Activated CD8-positive, alpha-beta memory T cell treated with anti-CD3 and anti-CD28 coated beads for 48 hours (primary cell): ENCODE measurements at places on chromosomes 13 and 19.

- no peak for DNase-seq
These were observed 125.7 kb downstream of the ZNF675 start for GRCh38 chr19:23561341-23561740.

DNA sequence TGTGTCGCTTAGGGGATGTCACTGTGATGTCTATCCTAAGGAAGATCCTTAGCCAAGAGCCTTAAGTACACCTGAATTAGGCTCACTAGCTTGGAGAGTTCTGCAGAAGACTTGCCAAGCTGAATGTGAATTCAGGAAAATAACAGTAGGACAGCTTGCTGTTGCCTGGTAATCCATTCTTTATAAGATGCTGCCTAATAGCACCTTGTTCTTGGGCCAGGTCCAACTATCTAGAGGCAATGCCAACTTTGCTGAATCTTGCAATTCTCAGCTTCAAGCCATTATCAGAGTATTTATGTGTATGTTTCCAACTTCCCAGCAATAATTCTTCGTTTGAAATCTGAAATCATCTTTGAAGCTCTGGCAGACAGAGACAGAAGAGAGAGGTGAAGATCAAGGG, 102.8 kb downstream of the PCDH17 start:
- no peak for DNase-seq

GRCh38 chr19:6518145-6518911, 12.5 kb upstream of the TNFSF9 start:
- DNase-seq, result no peak

DNA sequence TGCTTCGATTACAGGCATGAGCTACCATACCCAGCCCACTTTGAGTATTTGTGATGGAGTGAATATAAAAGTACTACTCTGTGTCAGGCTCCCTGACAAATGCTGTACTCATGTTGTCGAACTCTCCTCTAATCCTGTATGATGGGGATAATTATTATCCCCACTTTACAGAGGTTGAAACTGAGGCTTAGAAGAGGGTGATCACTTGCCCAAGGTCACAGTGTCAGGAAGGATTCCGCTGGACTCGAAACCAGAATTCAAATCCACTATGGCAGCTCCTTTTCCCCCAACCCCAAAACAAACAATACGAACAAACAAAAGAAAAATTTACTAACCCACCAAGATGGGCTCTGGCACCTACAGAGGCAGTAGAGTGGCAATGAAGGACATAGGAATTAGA, 1.7 kb upstream of the PPP5C start:
- DNase-seq, result no peak

GRCh38 chr19:21491146-21491545, 14.3 kb upstream of the ZNF429 start:
- no peak for DNase-seq

DNA sequence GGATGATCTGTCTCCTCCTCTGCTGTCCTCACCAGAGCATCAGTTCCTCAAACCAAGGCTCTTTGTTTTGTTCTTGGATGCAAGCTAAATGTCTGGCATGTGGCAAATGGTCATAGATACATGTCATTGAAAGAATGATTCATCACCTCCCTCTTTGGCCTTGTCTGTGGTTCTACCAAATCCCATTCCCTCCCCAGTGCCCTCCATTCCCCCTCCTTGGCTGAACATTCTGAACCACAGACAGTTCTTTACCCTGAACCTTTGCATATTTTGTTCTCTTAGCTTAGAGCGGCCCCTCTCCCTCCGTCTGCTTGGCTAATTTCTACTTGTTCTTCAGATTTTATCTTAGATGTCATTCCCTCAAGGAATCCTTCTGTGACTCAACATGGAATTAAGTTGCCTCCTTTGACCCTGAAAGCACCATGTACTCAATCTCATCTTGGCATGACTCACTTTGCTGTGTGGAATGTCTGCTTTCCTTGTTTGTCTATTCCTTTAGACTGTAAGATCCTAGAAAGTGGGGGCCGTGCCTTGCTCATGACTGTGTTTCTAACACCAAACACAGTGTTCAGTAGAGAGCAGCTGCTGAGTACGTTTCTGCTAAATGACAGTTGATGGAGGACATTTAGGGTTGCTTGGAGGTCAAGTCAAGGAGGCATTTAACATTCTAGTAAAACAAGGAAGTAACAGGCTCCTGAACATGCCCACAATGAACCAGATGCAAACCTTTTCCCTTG, 8.1 kb downstream of the ALOX5AP start:
- DNase-seq, result no peak

- DNase-seq, result no peak
These were observed 52.5 kb downstream of the FLT3 start for GRCh38 chr13:28047757-28048388.

DNA sequence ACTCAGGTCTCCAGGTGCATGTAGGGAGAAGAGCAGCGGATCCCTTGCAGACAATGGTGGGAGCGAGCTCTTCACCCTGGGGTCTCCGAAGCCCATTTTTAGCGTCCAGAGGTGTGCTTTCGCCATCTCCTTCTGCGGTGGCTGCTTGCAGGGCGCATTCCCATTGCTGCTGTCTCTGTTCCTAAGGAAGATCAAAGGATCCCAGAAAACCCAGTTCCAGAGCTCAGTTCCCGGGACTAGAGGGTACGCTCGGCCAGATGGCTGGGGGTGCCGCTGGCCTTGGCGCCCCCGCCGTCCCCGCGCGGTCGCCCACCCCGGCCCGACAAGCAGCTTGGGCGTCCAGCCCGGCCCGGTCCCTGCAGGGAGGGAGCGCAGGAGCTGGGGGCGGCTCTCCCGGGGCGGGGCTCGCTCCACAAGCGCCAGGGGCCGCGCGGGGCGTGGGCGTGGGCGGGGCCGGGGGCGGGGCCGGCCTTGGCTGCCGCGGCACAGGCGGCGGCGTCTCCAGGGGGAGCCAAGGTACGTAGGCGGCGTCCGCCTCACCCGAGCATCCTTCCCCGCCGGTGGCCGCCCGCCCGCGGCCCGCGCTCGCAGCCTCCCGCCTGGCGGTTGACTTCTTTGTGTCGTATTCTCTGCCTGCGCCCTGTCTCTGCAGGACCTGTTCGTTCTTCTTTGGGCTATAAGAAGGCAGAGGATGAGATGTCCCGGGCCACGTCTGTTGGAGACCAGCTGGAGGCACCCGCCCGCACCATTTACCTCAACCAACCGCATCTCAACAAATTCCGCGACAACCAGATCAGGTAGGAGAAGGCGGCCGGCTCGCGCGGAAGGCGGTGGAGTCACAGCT, 96.8 kb downstream of the ATP8A2 start:
- DNase-seq, result no peak

- DNase-seq, result no peak
These were observed 12.8 kb downstream of the COL4A1 start for GRCh38 chr13:110294146-110294545.

DNA sequence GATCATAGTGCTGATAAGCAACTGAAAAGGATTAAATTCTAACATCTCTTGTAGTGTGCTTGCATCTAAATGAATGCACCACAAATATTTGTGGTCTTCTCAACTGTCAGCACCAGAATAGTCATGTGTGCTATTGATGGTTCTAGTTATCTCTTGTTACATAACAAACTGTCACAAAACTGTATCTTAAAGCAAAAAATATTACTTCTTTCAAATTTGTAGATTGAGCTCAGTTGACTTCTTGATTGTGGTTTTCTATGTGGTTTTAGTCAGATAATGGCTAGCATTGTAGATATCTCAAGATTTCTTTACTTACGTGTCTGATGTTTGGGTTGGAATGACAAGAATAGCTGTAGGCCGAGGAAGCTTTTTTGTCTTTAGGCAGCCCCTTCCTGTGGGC, 431.3 kb downstream of the SLITRK6 start:
- DNase-seq, result no peak

DNA sequence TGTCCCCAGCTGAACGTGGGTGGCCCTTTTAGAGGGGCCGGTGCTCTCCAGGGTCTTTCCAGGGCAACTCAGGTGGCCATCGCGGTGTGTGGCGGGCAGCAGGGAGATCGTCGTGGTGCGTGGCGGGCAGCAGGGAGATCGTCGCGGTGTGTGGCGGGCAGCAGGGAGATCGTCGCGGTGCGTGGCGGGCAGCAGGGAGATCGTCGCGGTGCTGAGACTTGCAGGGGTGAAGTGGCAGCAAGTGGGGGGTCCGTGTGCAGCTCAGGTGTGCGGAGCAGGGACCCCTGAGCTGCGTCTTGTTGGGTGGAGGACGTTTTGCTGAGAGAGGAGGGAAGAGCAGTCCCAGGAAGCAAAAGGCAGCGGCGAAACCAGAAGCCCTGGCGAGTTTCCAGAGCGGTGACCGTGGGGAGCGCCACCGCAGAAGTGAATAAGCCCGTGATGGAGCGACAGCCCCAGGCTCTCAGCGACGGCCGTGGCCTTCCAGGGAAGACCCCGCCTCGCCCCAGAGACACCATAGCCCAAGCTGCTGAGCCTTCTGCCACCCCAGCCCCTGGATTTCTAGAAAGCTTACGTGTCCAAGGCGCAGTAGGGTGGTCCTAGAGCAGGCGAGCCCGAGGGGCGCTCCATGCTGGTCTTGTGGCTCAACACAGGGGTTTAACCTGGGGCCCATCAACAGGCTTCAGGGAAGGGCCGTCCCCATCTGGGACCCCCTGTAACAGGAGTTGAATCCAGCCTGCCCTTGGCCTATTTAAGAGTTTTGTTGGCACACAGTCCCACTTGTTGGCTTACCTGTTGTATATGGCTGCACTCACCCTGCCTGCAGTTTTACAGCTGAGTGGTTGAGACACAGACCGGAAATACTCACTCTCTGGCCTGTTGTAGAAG, 5.4 kb downstream of the NCLN start:
- no peak for DNase-seq

- DNase-seq, result no peak
These were observed 174.3 kb upstream of the NBEA start for GRCh38 chr13:34767778-34768177.

DNA sequence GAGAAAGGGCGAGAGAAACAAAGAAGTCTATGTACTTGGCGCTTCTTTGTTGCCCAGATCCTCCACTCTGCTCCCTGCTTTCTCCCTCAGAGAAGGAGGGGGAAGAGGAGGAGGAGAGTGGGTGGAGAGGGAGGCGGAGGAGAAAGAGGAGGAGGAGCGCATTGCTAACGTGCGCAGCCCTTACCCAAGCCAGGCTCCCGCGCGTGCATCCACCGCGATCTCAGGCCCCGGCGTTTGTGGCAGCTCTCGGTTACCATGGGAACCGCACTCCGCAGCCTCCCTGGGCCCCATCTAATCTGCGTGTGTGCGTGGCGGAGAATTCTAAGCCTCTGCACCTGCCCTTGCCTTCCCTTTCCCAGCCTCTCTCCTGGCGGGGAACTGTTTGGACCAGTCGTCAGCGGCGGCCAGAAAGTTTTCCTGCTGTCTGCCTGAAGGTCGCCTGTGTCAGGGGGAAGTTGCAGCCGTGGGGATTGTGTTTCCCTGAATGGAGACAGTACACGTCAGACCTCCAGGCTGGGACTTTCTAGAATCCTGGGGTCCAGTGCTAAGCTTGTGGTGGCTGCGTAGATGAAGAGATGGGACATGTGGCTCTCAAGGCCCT, at the start of gene ERICH6B:
Gene ERICH6B (minus strand): TSS at position 239 of the 601 bp plus-strand sequence. CDS start 18,734 bp downstream, outside the sequence.
- DNase-seq, result no peak

DNA sequence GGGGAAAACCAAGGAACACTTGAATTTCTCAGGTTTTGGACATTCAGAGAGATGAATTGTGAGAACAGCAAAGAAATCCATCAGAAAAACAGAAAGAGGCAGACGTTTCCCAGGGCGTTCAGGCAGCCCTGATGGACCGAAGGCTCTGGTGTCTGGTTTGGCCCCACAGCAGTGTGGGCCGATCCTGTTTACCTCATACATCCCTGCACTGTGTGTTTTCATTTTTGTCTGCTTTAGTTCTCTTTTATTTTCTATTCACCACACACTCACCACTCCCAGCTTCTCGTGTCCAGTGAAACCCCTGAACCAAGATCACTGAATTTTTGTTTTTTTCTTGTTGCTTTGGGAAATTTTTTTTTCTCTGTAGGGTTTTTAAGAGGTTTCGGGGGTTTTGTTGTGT, 11.9 kb upstream of the WDR18 start:
- DNase-seq, result no peak

- no peak for DNase-seq
These were observed 775.7 kb upstream of the SPRY2 start for GRCh38 chr13:81116461-81117282.

- no peak for DNase-seq
These were observed 14.1 kb upstream of the CCNA1 start for GRCh38 chr13:36418022-36418805.

DNA sequence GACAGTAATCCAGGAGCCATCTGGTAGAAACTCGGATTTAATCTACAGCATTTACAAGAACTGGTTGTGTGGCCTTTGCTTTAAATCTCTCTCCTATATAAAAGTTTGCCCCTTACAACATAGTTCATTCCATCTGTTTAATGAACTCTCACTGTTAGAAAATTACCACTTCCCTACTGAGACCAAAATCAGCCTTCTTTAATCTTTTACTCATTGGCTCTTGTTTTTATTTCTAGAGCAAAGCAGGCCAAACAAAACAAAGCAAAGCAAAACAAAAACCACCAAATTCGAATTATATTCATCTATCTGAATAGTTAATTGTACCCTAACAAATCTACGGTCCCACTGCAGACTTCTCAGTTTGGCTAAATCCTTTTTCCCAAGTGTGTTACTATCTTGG, 127.0 kb downstream of the UGGT2 start:
- no peak for DNase-seq

GRCh38 chr13:50682002-50682401, 161.5 kb downstream of the DLEU7 start:
- DNase-seq, result no peak

DNA sequence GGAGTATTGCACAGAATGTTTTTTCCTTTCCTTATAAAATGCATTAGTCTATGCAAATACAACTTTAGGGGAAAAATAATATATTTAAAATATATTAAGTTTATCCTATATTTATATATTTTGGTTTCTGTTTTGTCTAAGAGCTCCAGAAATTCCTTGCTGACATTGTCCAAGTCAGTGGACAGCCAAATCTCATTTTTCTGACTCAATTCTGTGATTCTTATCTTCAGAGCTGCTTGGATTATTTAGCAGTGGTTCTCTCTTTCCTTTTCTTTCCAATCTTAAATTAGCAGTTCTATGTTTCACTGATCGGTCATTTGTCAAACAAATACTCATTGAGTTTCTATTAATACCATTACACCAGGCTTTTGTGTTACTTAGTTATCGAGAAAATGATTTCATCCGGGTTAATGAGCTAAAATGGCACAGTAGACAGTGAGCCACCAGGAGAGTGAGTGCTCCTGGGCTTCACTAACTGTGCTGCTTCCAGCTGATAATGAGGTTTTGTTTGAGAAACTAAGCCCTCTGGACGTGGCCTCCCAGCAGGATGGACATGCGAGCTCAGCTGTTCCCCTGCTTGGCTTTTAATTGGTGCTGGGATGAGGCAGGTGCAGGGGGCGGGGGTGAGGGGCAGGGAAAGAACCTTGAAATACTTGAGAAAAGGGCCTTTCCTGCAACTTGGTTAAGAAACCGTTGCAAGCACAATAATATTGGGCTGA, 44.0 kb downstream of the ATP11A start:
- DNase-seq, result no peak
